ENCODE measurements at places on chromosomes 7 and 10. TPM values are rescaled to one million over a fixed set of nuclear protein-coding genes. Genes with fewer than 3 reads are reported as not detected.

The AS3MT gene
- total RNA-seq, result 3.3 TPM

The GPER1 gene
- total RNA-seq, result 0.69 TPM

The FZD8 gene
- total RNA-seq, result 5.0 TPM

The PPRC1 gene
- total RNA-seq, result 65.6 TPM

The SPDYE8 gene
- total RNA-seq, result not detected

The ADCY1 gene
- 2.2 TPM for total RNA-seq

The SFRP5 gene
- total RNA-seq, result 1.7 TPM

The RADIL gene
- 1.6 TPM for total RNA-seq

The ASZ1 gene
- not detected for total RNA-seq

The LIPN gene
- total RNA-seq, result not detected

The ACTL6B gene
- total RNA-seq, result not detected

The TEX47 gene
- not detected for total RNA-seq

The TRIM50 gene
- total RNA-seq, result not detected
